ENCODE measurements at places on chromosomes 12 and 14.

DNA sequence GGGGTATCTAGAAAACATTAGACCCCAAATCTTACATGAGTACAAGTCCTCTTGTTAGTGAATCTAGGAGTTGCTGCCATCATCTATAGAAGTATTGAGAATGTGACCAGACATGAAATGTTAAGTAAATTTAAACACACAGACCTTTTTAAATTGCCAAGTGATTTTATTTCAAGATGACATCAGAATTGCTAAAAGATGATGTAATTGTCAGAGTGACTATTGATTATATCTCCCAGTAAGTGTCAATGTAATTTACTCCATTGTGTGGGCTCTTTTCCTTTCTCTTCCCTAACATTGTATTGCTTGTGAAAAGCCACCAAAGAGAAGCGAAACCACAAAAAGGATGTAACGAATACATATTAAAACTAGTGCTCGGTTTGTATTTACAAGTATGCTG is 16.8 kb downstream of the ADAM21 start:
- no peak for DNase-seq

DNA sequence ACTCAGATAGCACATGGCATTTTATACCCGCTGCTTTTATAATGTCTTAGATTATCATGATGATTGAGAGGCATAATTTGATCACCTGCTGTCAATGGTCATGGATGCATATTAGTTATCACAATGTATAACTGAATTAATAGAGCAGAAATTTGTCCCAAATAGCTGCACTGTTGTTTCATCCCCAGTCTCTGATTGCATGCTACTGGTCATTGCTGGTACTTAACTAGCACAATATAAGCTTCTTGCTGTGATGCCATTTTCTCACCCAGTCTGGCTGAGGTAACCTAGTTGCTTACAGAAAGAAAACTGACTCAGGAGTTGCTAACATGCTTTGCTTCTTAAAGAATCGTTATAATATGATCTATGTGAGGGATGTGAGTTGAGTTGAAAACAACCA is 76.8 kb upstream of the PLEKHA5 start:
- no peak for DNase-seq

DNA sequence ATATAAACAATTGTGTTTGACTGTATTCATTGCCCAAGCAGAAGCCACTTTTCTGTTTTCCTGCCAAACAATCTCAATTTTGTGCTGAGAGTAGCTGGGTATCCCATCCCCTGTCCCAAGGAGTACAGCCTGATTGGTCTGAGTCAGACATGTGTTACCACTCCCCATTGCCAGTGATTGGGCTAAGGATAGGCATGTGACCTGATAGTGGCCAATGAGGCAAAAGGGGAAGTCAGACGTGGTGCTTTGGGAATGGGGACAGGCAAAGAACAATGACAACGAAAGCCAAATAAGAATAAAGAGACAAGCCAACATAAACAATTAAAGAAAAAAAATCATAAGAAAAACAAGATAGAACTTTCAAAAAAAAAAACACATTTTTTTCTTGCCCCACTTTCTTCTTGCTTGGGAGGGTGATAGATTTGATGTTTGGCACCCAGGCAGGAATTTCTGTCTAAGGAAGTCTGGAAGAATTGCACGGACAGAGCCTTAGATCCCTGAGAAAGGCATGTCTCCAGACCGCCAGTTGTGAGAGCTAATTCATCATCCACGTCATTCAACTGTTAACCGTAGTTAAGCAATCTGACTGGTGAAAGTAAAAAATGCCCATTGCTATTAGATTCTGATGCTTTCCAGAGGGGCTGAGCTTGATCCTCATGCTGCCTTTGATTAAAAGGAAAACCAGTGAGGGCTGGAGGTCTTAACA is 626.6 kb upstream of the TMEM132C start:
- DNase-seq, result no peak

GRCh38 chr14:68669603-68670358 is 123.1 kb downstream of the ZFP36L1 start:
- DNase-seq, result no peak

DNA sequence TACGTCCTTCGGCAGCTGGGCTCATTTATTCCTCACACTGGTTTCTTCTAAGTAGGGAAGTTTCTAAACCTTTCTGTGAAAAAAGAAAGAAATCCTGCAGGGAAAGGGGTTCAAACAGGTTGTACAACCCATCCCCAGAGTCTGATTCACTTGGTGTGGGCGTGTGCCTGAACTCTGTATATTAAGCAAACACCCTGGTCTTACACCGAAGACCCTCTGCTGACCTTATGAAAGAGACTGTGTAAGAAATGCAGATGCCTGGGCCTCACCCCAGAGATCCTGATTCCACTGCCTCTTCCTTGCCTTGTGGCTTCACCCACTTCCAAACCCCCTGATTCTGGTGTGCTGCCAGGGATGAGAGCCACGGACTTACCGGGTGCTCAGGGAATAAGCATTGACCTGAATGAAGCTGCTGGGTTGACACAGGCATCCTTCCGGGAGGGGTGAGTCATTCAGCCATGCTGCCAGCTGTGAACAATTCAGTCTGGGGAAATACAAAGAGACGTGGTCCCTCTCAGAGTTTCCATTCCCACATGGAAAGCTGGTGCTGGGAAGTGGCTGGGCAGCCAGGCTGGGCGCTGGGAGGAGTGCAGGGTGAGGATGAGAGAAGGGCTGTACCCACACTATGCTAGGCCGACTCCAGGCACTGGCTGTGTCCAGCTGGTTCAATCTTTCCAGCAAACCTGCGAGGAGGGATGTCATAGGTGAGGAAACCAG is 26.5 kb upstream of the ACTN1 start:
- no peak for DNase-seq

DNA sequence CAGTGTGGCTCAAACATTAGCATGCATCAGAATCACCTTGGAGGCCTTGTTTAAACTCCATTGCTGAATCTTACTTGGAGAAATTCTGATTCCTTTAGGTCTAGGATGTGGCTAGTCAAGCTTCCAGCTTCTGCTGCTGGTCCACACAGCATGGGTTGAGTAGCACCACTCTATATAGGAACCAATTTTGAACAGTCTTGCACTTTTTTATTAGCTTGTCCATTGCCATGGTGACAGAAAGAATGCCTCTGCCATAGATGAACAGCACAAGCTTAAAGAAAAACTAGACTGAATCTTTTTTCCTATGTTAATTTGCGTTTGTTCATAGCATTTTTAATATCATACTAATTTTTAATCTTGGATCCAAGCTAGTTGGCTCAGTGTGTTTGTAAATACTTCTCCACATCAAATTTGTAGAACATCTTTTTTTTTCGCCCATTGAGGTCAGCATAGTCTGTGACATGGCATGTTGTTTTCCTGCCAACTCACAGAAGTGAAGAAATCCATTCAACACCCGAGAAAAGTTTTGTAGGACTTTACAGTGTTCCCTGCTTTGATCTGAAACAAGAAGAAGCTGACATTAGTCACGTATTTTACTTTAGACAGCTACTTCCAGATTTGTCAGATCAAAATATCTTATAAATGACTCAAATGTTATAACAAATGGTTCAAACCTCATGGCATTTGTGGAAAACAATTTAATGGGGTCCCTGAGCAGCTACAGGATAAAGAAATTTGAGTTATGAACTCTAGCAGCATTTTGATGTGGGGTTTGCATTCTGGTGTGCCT is 438.8 kb downstream of the EGLN3 start:
- no peak for DNase-seq

GRCh38 chr12:75975702-75976101 is 55.9 kb downstream of the PHLDA1 start:
- no peak for DNase-seq

GRCh38 chr12:21301-22189 is 45.0 kb upstream of the IQSEC3 start:
- no peak for DNase-seq

DNA sequence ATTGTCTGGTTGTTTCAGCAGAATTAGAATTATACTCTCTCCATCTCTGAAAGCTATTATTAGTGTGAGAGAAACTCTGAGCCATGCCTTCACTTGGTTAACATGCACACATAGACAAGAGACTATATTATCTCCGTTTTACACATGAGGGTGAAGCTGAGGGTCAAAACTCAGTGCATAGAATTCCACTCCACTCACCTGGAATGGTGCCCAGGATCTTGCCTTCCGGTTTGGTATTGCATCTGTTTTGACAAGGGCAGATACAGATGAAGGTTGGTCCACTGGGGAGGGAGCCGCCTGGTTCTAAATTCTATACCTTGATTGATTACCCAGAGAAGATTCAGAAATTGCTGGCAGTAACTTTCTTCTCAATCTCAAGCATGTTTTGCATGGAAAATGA is 149.5 kb upstream of the PELI2 start:
- DNase-seq, result no peak

DNA sequence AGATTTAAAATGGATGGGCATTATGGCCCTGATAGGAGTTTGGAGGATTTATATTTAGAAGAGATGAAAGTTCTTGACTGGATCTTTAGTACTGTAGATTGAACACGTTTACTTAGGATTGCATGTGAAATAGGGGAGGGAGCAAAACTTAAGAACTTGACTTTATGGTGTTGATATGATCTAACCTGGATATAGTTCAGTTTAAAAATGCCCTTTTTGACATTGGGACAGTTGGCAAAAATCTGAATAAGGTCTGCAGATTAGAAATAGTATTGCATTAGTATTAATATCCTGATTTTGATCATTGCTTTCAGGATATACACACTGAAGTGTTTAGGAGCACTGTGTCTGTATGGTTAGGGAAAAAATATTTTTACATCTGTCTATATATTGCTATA is 9.6 kb downstream of the TMBIM6 start:
- no peak for DNase-seq

GRCh38 chr12:27505109-27505508 is 18.9 kb upstream of the PPFIBP1 start:
- no peak for DNase-seq

GRCh38 chr14:94548999-94549985 is 11.9 kb upstream of the SERPINA4 start:
- DNase-seq, result peak; percentile 3

DNA sequence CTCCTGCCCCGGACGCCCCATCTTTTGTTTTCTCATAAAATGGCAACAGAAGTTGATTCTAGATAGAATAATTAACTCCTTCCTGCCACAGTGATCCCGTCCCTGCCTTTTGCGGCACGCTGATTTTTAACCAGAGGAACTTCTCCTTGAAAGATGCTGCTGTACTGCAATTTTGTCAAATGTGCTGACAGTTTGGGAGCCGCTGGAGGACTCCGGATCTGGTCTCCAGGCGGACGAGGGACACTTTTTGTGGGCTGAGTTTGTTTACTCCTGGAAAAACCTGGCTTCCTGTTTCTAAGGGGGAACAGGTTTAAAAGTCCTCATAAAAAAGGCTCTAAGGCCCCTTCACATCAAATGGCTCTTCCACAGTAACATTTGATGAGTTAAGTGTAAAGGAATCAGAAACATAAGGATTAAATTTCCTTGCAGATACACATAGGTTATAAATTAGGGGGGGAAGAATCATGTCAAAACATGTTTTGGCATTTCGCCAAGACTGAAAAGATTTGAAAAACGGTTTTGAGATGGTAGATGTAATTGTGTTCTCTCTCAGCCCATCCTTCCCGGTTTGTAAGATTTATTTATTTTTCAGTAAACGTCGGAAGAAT is 15.5 kb downstream of the FZD10 start:
- no peak for DNase-seq

All from CD4-positive, CD25-positive, alpha-beta regulatory T cell (primary cell).